ENCODE measurements at places on chromosomes 11 and 22.

DNA sequence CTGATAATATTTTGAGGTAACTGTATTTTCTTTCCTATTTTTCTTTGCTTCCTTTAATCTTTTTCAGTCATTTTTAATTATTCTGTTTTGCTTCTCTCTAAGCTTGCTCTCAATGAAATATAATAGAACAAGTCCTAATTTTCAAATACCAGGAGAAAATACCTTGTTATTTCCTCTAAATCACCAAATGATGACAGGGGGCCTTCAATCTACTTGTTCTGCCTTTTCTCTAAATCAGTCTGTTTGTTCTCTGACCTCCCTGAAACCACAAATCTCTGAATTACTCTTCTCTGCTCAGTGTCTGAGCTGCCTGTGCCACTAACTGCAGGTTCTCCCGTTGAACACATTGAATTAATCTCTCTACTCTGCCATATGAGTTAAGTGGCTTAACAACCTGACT lies 286.2 kb downstream of the C11orf87 start:
- ATAC-seq = no peak

DNA sequence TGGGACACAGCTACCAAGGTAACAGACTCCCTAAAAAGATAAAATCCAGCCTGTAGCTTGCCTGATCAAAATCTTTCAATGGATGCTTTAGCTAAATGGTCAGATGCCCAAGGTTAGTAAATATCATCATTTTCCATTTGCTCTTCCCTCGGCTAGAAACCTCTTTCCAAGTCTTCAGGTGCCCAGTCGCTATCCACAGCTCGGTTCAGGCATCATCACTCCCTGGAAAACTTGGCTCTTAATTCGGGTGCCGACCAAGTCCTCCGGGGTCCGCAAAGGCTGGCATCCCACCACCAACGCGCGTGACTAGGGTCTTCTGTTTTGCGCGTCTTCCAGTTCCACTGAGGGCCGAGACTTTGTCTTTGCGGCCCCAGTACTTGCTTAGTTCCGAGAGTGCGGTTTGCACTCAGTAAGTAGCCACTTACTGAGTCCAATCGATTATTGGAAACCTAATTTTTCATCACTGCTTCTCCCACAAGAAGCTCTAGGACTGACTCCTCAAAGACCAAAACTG lies 44.3 kb downstream of the OR4D9 start:
- ATAC-seq = no peak

- no peak for ATAC-seq
These were observed 13.1 kb downstream of the NUMA1 start for GRCh38 chr11:72067266-72067665.

GRCh38 chr22:43077121-43077877 lies 11.9 kb downstream of the TTLL1 start:
- ATAC-seq = no peak

GRCh38 chr11:21369947-21370346 lies 700.6 kb downstream of the NELL1 start:
- no peak for ATAC-seq

GRCh38 chr11:132685174-132685611 lies 847.1 kb downstream of the OPCML start:
- no peak for ATAC-seq

- ATAC-seq = no peak
These were observed 3.3 kb upstream of the PACS1 start for GRCh38 chr11:66066751-66067150.

GRCh38 chr11:27456140-27456794 lies 16.3 kb downstream of the LGR4 start:
- peak; percentile 85 for ATAC-seq

DNA sequence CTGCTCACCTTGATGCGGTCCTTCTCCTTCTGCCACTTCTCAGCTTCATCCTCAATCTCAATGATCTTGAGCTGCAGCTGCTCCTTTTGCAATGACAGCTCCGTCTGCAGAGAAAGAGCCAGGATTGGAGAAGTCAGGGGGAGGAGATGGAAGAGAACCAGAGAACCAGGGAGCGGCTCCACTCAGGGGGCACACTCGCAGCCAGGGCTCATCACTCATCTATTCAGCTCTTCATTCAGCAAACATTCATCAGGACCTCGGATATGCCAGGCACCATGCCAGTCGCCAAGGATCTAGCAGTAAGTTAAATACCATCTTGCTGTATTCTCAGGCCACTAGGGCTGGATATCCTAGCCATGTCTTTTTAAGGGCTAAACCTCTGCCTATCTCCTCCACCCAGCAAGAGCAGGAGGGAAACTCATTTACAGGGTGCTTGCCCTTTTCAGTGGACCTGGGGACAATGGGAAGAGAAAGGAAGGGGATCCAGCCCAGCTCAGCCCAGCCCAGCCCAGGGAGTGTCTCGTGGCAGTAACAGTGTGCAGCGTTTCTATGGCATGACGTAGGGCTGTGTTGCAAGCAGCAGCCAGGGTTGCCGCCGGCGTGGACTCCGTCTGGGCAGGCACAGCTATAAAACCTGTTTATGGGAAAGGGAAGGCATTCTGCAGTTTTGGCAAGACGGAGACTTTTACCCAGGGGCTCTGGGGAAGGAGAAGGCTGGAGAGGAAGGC lies 9.4 kb downstream of the TRIM29 start:
- peak; percentile 43 for ATAC-seq

- no peak for ATAC-seq
These were observed 13.4 kb upstream of the KCNJ11 start for GRCh38 chr11:17401841-17402240.

DNA sequence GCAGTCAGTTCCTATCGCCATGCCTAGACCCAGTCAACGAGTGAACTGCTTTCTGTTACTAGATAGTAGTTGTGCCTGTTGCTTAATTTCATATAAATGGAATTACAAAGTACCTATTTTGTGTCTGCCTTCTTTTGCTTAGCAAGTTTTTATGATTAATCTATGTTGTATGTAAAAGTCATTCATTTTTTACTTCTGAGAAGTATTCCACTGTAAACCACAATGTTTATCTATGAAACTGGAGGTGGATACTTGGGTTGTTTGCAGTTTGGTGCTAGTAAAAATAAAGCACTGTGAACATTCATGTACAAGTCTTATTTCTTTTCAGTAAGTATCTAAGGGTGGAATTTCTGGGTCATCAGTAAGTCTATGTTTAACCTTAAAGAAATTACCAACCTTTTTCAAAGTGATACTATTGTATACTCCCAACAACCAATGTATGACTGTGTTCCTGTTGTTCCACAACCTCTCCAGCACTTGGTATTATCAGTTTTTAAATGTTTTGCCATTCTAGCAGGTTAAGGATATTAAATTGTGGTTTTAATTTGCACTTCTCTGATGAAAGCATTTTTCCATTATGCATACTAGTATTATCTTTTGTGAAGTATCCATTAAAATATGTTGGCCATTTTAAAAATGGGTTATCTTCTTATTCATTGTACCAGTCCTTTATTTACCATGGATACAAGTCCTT lies 68.2 kb downstream of the DNAJC24 start:
- no peak for ATAC-seq

DNA sequence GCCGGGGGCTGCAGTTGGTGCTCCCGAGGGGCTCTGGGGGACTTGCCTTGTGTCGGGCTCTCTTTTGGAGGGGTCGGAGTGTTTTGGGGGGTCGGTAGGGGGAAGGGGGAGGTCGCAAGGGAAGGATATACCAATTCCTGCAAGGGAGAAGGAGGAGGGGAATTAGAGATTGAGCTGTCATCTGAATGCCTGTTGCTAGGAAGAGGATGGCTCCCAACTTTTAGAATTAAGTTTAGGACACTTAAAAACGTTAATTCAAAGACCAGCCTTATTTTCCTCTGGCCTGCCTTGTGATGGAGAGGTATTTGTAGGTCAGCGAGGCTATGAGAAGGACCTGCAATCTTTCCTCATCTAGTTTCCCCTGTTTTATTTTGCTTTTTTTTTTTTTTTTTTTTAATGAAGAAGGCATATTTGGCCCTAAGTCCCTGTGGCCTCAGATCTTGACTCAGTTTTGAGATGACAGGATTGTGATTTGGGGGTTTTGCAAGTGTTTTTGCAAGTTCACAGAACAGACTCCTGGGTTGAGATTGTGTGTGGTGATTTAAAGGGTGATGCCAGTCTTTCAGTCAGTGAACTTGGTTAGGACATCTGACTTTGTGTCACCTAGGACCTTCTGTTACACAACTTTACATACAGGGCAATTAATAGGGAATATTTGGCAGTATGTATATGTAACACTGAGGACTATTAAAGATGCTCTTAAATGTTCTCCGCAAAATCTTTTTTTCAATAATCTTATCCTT lies 672 bp downstream of the TMEM135 start:
- ATAC-seq = peak; percentile 38

- no peak for ATAC-seq
These were observed 48.9 kb downstream of the PHF21A start for GRCh38 chr11:46072172-46072964.

GRCh38 chr11:108698844-108699642 lies 34.2 kb downstream of the DDX10 start:
- no peak for ATAC-seq

DNA sequence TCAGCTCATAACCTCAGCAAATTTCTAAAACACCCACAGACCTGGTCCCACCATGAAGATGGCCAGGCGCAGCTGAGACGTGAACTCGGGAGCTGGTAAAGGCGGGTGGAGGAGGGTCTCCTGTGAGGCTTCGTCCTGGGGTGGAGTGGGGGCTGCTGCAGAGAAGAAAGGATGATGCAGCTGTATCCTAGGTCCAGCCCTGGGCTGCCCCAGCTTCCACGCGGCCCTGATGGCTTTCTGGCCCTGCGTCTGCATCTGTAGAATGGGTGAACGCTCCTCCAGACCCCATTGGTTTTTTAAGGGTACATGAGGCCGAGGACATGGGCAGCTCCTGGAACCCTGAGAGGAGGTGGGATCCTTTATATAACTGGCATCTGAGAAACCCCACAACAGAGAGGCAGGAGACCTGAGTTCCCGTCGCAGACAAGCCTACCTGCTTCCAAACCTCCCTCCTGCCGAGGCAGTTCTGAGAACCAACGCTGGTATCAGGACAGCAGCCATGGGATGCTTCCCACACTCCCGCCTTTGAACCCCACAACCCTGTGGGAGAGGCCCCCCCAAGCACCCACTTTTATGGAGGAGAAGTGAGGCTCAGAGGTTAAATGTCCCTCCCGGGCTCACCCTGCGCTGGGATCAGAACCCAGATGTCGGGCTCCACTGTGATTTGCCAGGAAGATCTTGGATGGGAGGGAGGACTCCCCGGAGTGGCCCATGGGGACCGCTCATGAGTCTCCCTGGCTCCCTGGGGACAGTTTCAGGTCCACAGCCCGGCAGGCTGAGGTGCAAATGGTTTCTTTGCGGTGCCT lies 55.2 kb upstream of the FGF3 start:
- ATAC-seq = no peak

DNA sequence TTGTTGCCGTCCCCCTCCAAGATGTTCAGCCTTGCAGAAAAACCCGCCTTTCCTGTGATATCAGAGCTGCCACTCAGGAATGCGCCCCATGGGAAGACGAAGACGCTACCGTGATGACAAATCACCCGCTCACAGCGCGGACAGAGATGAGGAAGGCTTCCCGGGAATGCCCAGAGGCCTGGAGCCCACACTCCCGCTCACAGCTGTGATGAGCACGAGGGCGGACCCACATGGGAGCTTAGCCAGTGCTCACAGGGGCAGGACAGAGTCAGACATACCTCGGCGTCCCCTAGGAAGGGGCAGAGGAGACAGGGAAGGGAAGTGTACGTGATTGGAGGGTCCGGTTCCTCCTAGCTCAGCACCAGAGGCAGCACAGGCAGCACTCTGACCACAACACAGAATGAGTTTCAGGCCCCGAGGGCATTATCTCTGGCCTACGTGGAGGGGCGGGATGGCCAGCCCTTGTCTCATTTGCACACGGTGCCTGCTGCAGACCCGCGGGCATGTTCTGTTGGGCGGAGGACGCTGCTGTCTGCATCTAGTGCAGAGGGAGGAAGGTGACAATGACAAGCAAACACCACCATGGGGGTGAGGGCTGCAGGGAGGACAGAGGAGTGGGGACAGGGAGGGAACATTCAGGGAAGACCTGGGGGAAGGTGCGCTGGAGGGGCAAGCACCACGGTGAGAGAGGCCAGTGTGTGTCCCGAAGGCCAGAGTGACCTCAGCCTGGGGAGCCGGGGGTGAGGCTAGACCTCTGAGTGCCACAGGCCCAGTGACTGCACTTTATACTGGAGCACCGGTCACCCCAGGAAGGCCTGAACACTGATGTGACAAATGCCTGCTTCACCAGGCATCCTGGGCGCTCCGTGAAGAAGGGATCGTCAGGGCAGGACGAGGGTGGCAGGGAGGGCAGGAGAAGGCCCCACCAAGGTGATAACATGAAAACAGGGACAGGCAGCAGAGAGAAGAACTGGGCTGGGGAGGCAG lies 79.6 kb downstream of the CELSR1 start:
- peak; percentile 53 for ATAC-seq

DNA sequence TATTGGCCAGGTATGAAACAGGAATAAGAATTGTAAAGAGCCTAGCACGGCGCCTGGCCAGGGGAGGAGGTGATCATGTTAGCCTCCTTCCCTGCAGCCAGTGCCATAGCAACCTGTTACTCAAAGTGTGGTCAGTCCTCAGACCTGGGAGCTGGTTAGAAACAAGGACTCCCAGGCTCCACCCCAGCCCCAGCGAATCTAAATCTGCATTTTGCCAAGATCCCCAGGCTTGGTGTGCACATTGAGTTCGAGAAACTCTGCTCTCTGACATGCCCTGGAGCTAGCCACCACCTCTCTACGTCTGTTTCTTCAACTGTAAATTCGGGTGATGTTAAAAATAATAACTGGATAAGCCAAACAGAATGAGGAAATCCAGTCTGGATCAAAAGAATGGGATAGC lies 56.1 kb upstream of the ALX4 start:
- ATAC-seq = no peak

- ATAC-seq = no peak
These were observed 1394.0 kb downstream of the BRD1 start for GRCh38 chr22:48433647-48434046.

- ATAC-seq = no peak
These were observed 45.6 kb downstream of the PTPRJ start for GRCh38 chr11:48025984-48026340.

DNA sequence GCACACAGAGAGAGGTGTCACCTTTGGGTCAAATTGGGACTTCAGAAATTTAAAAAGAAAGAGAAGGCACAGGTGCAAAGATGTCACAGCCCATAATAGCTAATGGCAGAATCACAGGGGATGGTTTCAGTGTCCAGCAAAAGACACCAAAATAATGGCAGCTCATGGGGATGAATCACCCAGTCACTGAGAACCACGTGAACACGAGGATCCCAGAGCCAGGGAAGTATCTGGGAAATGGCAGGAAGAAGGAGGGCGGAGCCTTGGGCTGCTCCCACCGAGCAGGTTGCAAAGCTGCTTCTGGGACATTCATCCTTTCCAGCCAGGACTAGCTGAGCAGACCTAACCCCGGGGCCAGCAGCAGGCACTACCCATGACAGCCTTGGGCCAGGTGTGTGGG lies 45.6 kb downstream of the TRMU start:
- ATAC-seq = peak; percentile 45

GRCh38 chr11:69287968-69288882 lies 5.7 kb upstream of the MYEOV start:
- ATAC-seq = no peak

GRCh38 chr22:20241579-20242392 lies 26.3 kb downstream of the RTN4R start:
- ATAC-seq = no peak
